ENCODE measurements at places on chromosomes 6 and 20. TPM values are rescaled to one million over a fixed set of nuclear protein-coding genes. Genes with fewer than 3 reads are reported as not detected.

TDRD6 gene
- polyA plus RNA-seq = 2.0 TPM

GRCh38 chr20:32155017-32155981 lies 45.8 kb downstream of the TM9SF4 start:
- DNase-seq = peak; percentile 74

TUBB1 gene
- 2.5 TPM for polyA plus RNA-seq

GRCh38 chr20:47774131-47774777 lies 11.0 kb downstream of the SULF2 start:
- no peak for DNase-seq

- no peak for DNase-seq
Observed at GRCh38 chr20:53195876-53196610, 223.9 kb downstream of the TSHZ2 start.

- DNase-seq = no peak
Observed at GRCh38 chr6:8642131-8642530, 206.8 kb upstream of the SLC35B3 start.

GRCh38 chr6:14453712-14454472 lies 336.3 kb downstream of the CD83 start:
- DNase-seq = no peak
